Activated CD4-positive, CD25-positive, alpha-beta regulatory T cell (primary cell): ENCODE measurements at places on chromosomes 6 and 20.

- no peak for DNase-seq
Observed at GRCh38 chr6:152100183-152100618, 292.7 kb downstream of the ESR1 start.

DNA sequence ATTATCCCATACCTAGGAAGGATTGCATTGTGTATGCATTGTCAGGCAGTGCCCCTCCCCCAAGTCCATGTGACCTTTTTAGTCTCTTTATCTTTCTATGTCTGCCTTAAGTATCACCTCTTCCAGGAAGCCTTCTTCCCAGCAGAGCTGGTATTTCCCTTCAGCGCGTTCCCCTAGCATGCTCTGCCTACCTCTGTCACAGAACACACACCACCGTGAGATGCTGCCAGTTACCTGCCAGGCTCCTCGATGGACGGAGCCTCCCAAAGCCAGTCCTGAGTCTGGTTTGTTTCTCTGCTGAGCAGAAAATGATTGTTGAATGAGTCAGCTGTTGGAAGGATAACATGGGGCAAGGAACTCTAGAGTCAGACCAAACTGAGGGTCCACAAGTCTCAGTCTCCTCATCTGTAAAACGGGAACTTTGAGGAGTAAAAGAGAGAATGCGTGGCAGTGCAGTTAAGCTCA, 11.3 kb upstream of the ZNF335 start:
- no peak for DNase-seq

GRCh38 chr20:47544240-47544639, 42.6 kb downstream of the NCOA3 start:
- no peak for DNase-seq

GRCh38 chr6:75098709-75099108, 107.1 kb downstream of the COL12A1 start:
- DNase-seq, result no peak

- no peak for DNase-seq
Observed at GRCh38 chr6:11035616-11036350, 8.3 kb downstream of the ELOVL2 start.

GRCh38 chr20:18331694-18332093, 43.4 kb downstream of the ZNF133 start:
- DNase-seq, result no peak

GRCh38 chr6:722077-722524, 29.2 kb upstream of the EXOC2 start:
- peak; percentile 45 for DNase-seq

- DNase-seq, result no peak
Observed at GRCh38 chr6:98037571-98037970, 754.6 kb upstream of the MMS22L start.

DNA sequence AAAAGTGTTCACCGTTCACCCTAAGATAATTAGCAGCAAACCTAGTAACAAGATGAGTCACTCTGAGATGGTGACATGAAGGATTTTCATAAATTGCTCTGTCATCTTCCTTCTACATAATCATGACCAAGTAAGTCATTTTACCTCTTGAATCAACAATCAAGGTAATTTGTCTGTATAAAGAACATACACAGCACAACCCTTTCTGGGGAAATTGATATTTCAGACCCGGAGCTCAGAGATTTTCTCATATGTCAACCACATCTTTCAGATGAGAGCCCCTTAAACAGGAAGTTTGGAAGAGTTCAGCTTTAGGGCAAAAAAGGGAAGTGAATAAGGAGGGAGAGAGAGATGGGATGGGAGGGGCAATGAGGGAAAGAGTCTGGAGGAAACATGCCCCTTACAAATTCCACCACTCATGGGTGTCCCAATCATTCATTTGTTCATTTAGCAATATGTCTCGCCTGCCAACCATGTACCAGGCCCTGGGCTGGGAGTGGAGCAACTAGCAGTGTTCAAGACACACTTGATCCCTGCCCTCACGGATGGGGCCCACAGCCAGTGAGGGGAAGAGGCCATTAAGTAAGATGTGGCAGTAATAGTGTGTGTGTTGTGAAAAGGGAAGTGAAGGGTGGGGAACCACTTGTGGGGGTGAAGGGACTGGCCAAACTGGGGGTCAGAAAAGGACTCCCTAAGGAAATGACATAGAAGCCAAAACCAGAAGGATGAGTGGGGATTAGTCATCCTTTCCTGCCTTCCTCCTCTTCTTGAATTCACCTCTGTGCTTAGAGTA, 190.9 kb downstream of the MAFB start:
- DNase-seq, result no peak

- DNase-seq, result no peak
Observed at GRCh38 chr6:118935331-118935668, 341 bp upstream of the MCM9 start.

- DNase-seq, result no peak
Observed at GRCh38 chr6:64217721-64218620, 582.4 kb downstream of the PHF3 start.

DNA sequence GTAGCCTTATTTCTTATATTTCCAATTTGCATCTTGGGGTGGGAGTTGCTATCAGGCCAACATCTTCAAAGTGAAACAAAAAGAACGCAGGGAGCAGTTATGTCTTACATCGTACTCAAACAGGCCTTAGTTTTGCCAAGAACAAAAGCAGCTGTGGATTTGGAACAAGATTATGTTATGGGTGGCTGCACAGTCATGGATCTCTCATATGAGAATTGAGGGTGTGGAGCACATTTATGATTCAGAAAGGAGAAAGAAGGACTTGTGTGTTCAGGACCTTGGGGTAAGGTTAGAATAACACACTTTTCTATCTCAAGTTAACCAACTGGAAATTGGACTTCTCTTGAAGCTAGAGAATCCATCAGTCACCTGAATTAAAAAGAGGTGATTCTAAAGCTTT, 259.9 kb downstream of the FOXA2 start:
- DNase-seq, result no peak

GRCh38 chr6:97275804-97276203, 7.2 kb downstream of the MMS22L start:
- DNase-seq, result no peak

- no peak for DNase-seq
Observed at GRCh38 chr6:26041946-26042345, 45.3 kb upstream of the HFE start.

DNA sequence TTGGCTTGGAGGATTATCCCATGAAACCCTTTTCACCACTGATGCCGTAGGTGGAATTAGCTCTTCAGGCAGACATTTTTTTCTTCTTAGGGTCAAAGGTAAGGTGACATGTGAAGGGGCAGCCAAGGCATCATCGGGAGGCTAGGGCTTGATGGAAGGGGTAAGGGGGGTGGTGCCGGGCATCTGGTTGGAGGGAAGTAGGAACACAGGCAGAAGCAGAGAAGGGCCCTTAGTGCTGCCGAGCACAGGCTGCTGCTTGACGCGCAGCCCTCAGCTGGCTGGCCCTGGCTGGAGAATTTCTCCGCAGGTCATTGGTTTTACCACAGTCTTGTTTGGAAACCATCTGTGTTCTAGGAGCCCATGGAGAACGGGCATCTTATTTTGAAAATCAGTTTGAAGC, 54.7 kb downstream of the TRAF3IP2 start:
- no peak for DNase-seq

DNA sequence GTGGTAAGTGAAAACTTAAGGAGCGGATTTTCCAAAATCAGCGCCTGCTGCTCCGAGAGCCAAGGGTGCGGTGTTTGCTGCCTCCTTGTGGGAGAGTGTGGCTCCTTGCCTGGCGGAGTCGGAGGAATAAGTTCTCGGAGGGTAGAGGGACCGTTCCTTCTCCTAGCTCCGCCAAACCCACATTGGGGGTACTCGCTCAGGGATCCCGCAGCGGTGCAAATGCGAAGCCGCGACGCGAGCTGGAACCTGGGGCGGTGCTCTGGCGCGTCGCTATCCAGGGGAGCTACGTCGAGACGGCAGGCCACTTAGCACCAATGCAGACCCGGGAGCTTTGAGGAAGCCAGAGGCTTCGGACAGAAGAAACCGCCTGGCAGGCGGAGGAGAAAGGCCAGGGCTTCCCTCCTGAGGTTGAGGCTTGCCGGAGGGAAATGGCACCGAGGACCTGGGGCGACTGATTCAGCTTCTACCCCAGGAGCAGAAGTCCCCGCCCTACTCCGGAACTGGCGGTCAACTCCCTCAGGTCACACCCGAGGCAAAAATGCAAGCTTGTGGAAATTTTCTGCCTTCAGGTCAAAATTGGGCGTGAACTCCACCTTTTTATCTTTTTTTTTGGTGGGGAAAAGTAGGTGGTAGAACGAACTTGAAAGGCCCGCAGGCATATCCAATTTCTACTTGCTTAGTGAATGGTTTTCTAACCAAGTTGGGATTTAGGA, 5.7 kb upstream of the DDX43 start:
- DNase-seq, result no peak

GRCh38 chr6:123888771-123889513, 85.3 kb downstream of the NKAIN2 start:
- DNase-seq, result no peak

- DNase-seq, result no peak
Observed at GRCh38 chr20:4617019-4617418, 104.7 kb upstream of the PRND start.

GRCh38 chr20:48440916-48441315, 386.9 kb downstream of the PREX1 start:
- DNase-seq, result no peak

- no peak for DNase-seq
Observed at GRCh38 chr6:152364866-152365265, 272.3 kb downstream of the SYNE1 start.

DNA sequence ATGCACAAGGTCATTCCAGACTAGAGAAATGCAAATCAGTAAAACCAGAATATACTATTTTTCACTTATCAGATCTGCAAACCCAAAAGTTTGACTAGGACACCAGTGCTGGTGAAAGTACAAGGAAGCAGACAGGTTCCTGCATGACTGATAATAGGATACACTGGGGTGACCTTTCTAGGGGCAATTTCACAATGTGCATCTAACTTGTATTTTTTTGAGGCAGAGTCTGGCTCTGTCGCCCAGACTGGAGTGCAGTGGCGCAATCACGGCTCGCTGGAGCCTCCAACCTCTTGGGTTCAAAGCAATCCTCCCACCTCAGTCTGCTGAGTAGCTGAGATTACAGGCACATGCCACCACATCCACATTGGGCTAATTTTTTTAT, 11.4 kb downstream of the COMMD7 start:
- no peak for DNase-seq

DNA sequence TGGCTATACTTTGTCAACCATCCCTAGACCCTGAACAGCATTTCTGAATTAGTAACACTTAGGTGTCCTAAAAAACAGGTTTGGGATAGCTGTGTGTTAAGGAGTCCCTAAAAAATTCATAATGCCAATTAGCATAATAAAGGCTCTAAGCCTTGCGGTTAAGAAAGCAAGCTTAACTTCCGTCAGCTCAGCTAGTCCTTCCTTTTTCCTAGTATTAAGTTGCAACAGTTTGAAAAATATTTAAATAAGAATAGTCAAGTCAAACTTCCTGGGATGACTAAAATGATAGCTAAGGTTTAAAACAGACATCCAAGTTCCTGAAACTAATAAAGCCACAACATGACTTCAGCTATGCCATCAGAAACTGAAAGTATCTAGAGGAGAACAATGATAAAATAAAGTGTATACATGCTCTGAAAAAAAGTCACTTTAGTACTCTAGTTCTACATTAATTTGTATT, 3.5 kb downstream of the AKIRIN2 start:
- no peak for DNase-seq

DNA sequence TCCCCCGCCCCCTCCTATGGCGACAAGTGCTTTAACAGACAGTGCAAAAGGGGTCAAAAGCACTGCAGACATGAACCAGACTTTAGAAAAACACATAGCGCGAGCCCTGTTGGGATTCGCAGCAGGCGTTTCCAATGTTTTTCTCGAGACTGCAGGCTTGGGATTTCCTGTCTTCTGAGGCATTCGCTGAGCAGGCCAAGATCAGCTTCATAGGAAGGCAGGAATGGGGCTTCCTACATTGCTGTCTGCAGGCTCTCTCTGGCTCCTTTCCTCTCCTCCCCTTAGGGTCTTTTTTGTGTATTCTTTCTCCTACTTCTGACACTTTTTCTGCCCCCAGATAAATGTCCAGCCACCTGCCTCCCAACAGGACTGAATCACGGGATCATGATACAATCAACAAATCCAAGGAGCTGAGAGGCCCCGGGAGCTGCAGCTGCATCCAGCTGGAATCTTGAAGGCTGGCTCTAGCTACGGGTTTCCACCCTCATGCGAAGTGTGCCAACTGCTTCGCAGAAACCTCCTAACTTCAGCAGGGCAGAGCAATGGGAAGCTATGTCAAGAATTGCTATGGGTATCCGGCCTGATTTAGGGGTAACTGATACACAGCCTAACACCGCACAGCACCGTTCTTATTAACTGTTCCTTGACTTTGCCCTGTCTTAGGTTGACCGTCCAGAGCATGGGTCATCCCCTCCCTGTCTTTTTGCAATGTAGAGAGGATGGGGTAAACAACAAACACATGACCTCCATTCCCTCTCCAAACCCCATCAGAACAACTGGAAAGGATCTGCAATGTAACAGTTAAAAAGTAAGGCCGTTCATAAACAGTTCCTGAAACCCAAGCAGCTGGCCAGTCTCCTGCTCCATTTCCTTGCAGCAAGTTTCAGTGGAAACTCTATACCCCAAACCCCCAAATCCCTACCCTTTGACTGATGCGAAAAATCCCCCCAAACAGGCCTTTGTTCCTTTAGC, 31.5 kb downstream of the SNX5 start:
- DNase-seq, result no peak

GRCh38 chr20:309841-310644, 12.7 kb downstream of the ZCCHC3 start:
- DNase-seq, result peak; percentile 46

GRCh38 chr6:19153270-19153980, 683.7 kb upstream of the ID4 start:
- no peak for DNase-seq

- no peak for DNase-seq
Observed at GRCh38 chr6:64691064-64691463, 1016.0 kb downstream of the EYS start.

- no peak for DNase-seq
Observed at GRCh38 chr20:56627122-56628014, 1.7 kb upstream of the TFAP2C start.

GRCh38 chr20:35870541-35871258, 83.6 kb downstream of the SCAND1 start:
- DNase-seq, result no peak

GRCh38 chr20:40668449-40669228, 20.4 kb downstream of the MAFB start:
- no peak for DNase-seq

DNA sequence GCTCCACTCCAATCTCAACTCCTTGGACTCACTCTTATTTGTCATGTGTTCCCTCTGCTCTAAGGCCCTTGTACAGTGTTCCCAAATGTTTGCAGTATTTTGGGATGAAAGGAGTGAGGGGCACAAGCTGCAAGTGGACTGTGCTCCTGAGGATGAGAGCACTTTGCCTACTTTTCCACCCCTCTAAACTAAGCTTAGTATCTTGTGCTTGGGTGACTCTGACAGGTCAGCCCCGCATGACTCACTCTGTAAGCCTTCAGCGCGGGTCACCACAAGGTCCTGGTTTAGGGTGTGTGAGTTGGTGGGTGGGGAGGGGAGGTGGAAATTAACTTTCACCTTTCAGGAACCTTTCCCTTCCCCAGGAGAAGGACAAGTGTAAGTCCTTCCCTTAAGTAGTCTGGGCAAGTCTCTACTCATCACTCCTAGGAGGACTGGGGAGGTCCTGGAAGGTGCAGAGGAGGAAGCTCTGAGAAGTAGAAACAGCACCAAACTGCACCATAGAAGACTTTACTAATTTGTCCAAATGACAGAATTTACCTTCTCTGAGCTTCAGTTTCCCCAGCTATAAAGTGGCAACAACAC, 68.8 kb upstream of the EPB41L1 start:
- no peak for DNase-seq

GRCh38 chr6:33118525-33119123, 42.8 kb downstream of the HLA-DPB1 start:
- DNase-seq, result no peak

- no peak for DNase-seq
Observed at GRCh38 chr6:156449569-156449968, 327.6 kb upstream of the ARID1B start.

GRCh38 chr6:87753131-87753685, 51.2 kb upstream of the AKIRIN2 start:
- no peak for DNase-seq
